ENCODE measurements at places on chromosomes 11 and 22.

DNA sequence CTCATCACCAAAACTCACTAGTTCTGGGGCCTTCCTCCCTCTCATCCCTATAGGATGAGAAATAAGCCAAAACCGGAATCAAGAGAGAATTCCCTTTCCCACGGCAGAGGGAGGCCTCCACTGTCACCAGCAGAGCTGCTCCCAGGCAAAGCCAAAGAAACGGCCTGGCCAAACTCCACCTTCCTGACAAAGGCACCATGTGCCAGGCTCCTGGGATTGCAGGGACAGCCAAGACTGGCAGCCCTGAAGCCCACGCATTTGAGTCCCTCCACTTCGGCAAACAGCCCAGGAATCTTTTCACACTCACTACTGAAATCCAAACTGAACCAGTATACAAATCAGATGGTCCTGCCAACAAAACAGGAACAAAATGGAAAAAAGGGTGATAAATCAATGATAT is 6.1 kb downstream of the SMCO4 start:
- DNase-seq = no peak

- no peak for DNase-seq
These were observed 30.8 kb downstream of the TRMU start for GRCh38 chr22:46366327-46366731.

DNA sequence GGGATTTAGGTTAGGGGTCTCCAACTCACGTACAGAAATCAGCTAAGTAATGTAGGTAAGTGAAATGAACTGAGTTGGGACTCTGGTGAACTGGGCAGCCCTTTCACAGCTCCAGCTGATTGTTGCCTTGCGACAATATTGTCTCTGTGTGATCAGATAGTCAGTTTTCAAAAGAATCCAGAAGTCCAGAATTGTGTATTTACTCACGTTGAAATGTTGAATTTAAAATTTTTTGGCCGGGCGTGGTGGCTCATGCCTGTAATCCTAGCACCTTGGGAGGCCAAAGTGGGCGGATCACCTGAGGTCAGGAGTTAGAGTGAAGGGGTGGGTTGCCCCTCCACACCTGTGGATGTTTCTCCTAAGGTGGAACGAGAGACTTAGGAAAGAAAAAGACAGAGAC is 18.8 kb upstream of the WDR74 start:
- no peak for DNase-seq

- no peak for DNase-seq
These were observed 52.8 kb downstream of the KCNJ4 start for GRCh38 chr22:38402204-38402603.

DNA sequence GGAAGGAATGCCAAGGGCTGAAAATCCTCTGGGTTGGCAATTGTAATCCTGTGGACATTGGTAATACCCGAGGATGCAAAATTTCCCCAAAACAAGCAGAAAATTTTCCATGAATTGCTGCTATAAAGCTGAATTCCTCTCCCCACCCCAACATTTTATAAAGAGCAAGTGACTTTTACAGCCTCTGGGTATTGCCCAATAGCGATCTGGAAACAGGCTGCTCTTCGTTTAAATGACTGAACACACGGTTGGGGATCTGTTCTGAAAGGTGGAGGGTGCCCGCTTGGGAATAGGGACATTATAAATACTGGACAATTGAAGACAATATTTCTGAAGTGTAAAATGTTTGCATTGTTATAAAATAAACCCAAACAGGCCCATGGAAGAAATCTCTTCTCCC is 20.6 kb downstream of the EHF start:
- no peak for DNase-seq

DNA sequence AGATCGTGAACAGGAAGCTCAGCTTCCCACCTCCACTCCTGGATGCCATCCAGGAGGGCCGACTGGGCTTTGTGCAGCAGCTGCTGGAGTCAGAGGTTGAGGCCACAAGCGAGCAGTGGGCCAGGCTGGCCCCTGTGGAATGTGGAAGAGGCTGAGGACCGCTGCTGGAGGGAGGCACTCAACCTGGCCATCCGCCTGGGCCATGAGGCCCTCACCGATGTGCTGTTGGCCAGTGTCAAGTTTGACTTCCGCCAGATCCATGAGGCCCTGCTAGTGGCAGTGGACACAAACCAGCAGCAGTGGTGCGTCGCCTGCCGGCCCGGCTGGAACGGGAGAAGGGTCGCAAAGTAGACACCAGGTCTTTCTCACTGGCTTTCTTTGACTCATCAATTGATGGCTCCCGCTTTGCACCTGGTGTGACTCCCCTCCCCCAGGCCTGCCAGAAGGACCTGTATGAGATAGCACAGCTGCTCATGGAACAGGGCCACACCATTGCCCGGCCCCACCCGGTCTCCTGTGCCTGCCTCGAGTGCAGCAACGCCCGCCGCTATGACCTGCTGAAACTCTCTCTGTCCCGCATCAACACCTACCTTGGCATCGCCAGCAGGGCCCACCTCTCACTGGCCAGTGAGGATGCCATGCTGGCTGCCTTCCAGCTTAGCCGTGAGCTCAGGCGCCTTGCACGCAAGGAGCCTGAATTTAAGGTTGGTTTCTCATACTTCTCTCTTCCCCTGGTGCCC is 24.9 kb downstream of the ART5 start:
- no peak for DNase-seq

- DNase-seq = no peak
These were observed 27.1 kb upstream of the SLC22A12 start for GRCh38 chr11:64563966-64564365.

- no peak for DNase-seq
These were observed 14.4 kb downstream of the RTN4RL2 start for GRCh38 chr11:57474803-57475115.

DNA sequence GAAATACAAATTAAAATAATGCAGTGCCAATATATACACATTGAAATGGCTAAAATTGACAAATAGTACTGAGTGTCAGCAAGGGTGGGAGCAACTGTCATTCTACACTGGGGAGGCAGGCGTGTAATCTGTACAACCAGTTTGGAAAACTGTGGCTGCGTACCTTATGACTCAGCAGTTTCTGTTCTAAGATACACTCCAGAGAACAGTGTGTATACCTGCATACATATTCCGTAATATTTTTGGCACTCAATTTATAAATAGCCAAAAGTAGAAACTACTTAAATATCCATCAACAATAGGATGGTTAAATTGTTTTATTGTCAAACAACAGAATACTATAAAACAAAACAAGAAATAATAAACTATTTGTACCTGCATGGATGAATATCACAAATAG is 57.6 kb downstream of the RNF169 start:
- no peak for DNase-seq

DNA sequence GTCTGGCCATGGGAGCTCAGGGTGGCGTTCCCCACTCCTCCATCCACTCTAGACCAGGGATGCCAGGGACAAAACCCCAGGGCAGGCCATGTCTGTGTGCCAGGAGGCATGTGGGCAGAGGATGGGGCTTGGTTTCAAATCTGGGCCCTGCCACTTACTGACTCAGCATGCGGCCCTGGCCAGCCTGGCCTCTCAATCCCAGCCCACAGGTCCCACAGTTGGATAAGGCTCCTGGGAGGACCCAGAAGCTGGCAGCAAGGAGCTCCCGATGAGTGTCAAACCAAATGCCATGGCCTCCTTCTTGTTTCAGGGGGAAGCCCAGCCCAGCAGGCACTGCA is 1290.4 kb downstream of the BRD1 start:
- DNase-seq = no peak

GRCh38 chr22:46587492-46588278 is 32.5 kb upstream of the GRAMD4 start:
- DNase-seq = no peak

DNA sequence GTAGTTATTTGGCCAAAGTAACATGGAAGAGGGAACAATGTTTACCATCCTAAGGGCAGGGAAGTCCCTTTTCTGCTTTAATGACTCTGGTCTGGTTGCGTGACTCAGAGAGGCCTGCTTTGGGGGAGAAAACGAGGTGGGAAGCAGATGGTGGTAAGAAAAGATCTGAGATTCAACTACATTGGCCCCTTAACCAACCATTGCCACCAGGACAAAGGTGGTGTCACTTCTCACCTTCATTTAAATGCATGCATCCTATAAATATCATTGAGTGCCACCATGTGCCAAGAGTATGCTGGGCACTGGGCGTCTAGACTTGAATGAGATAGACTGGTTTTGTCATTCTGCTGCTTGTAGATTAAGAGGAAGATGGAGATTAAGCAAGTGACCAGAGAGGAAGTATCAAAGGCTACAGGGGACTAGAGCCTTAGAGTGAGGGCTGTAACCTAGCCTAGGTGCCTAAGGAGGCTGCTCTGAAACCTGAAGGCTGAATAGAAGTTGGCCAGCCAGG is 3.6 kb upstream of the SORL1 start:
- no peak for DNase-seq

DNA sequence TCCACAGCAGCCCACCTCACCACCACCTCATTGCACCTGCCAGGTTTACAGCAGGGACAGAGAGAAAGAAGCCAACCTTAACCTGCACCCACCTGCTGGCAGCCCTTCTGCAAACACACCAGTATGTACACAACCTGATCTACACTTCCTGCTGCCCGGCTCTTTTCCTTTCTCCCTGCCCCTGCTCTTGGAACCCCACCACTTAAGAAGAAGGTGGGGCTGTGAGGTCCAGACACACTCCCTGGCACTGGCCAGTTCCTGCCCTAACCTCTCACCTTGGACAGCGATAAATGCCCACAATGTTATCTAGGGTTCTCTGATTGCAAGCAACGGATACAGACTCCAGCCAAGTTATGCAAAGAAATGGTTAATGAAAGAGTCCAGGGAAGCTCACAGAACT is 10.8 kb upstream of the SLC35C1 start:
- no peak for DNase-seq

GRCh38 chr11:72899238-72899637 is 85.0 kb downstream of the ATG16L2 start:
- DNase-seq = no peak

- DNase-seq = no peak
These were observed 92.2 kb upstream of the TOP3B start for GRCh38 chr22:22074634-22075381.

- DNase-seq = no peak
These were observed 593 bp downstream of the FAM118B start for GRCh38 chr11:126212089-126212660.

DNA sequence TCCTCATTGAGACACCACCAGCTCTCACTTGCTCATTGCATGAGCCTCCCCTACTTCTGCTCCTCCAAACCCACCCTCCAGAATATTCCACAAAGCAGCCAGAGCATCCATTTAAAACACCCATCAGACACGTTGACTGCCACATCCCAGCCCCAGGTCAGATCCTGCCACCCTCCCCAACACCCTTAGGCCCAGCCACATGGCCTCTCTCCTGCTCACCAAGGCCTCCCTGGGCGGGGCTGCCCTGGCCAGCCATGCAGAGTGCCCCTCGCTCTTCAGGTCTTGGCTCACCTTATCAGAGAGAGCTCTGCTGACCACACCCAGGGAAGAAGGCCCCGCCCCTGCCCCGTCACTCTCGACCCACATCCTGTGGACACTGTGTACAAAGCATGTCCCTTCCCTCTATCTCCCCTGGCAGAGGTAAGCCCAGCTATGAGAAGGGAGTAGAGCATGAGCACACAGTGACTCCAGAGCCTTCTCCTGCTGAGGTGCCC is 106.8 kb downstream of the MICAL3 start:
- no peak for DNase-seq

GRCh38 chr11:134275534-134276395 is at the start of gene GLB1L3:
TSS of gene GLB1L3 (plus strand) at chr11:134276379. CDS start at chr11:134276741, 362 bp downstream.
- peak; percentile 51 for DNase-seq

DNA sequence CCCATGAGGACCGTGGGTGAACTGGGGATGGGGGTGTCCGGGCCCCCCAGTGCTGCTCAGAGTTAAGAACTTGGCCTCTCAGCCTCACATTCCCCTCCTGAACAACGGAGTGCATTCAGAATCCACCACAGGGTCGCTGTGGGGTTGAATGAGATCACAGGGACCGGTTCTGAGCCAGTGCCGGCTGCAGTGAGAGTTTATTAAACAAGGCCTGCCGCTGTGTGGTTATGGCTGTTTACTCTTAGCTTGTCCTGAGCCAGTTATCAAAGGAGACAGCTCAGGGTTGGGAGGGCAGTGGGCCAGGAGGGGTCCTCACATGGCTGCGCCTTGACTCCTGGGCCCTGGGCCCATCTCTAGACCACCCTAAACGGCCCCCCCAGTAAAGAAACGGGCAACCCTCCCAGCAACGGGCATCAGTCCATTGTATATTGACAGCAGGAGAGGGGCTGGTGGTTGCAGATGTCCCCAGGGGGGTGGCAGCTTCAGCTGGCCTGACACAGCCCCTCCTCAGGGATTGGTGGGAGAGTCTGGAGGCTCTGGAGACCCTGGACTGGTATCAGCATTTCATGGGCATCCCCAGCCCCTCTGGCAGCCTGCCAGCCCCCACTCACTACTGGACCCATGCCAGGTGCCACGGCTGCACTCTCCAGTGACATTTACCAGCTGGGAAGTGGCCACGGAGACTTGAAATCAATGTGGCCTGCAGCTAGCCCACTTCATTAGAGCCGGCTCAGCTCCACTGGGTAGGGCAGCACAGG is 15.1 kb upstream of the CABP7 start:
- peak; percentile 70 for DNase-seq

- no peak for DNase-seq
These were observed 29.9 kb upstream of the MALAT1 start for GRCh38 chr11:65468874-65469333.

GRCh38 chr11:38143852-38144251 is 1545.8 kb upstream of the RAG2 start:
- no peak for DNase-seq

DNA sequence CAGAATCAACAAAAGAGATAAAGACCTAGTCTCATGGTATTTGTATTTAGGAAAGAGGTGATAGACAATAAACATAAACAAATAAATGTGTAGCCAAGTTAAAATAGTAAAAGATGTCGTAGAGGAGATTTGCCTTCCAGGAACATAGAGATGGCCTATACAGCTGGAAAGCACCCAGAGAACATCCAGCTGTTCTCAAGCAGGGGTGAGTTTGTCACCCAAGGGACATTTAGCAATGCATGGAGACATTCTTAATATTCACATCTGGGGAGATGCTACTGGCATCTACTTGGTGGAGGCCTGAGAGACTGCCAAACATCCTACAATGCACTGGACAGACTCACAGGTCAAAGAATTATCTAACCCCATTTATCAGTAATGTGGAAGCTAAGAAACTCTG is 88.3 kb downstream of the C11orf87 start:
- no peak for DNase-seq

DNA sequence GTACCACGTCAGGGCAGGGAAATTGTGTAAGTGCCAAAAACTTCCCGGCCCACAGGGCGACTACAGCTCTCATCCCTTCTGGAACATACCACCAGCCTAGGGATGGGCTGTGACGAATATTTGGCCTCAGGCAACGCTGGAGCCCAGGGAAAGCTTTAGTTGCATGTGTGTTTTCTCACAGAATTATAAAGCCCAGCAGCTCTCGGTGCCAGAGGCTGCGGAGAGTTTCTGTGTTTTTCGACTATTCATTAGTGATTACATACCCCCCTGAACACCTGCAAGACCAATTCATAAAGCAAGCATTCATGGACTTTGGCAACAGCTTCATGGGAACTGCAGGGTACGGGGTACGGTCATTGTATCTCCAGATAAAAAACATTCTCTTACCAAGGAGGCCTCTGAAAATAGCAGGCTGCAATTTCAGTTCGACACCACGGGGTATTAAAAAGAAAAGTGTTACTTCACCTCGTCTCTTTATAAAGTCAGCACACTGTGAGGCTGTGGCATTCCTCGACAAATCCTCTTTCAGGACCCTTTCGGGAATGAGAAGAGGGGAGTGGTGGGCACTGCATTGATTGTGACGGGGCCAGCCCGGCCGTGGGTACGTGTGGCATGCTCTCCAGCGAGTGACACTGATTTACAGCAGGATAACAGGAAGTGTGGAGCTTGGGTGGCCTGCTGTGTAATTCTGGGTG is 243.6 kb upstream of the SORL1-AS1 start:
- DNase-seq = no peak

- DNase-seq = no peak
These were observed 310.2 kb downstream of the DLG2 start for GRCh38 chr11:85316967-85317366.

GRCh38 chr11:58905721-58906547 is 33.4 kb upstream of the GLYATL1 start:
- peak; percentile 68 for DNase-seq
